ENCODE measurements at places on chromosomes 13 and 19.

- no peak for DNase-seq
Measured at GRCh38 chr13:46754812-46755211, 42.1 kb downstream of the ESD start.

- no peak for DNase-seq
Measured at GRCh38 chr19:38711726-38712153, 32.5 kb downstream of the CAPN12 start.

- DNase-seq: no peak
Measured at GRCh38 chr19:51318687-51319648, 7.5 kb downstream of the IGLON5 start.

DNA sequence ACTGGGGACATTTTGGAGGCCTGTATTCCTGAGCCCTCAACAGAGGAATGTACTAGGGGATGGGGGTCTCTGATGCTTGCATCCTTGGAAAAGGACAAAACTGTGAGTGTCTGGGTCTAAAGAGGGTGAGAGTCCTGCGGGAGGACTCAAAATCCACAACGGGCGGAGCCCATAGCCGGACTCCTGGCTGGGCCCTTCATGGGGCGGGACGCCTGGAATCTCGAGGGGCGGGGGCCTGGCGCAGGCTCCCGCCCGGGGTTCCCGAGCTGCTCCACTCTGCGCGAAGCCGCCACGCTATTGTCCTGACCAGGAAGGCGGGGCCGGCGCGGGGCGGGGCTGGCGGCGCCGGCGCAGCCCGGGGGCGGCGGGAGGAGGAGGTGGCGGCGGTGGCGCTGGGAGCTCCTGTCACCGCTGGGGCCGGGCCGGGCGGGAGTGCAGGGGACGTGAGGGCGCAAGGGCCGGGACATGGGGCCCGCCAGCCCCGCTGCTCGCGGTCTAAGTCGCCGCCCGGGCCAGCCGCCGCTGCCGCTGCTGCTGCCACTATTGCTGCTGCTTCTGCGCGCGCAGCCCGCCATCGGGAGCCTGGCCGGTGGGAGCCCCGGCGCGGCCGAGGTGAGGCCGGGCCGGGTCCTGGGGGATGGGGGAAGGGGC lies at the start of gene APLP1:
TSS of gene APLP1 (plus strand) at position 403 of the 651 bp plus-strand sequence. CDS start at position 466, 63 bp downstream.
- no peak for DNase-seq

GRCh38 chr13:39789451-39789850 lies 134.0 kb downstream of the COG6 start:
- no peak for DNase-seq

All from iPS DF 6.9 (cell line).